ENCODE measurements at places on chromosomes 3 and 15.

- no peak for DNase-seq
Observed at GRCh38 chr15:38189671-38190295, 62.9 kb upstream of the SPRED1 start.

GRCh38 chr15:99408236-99409096 is 157.2 kb downstream of the LRRC28 start:
- DNase-seq, result no peak

DNA sequence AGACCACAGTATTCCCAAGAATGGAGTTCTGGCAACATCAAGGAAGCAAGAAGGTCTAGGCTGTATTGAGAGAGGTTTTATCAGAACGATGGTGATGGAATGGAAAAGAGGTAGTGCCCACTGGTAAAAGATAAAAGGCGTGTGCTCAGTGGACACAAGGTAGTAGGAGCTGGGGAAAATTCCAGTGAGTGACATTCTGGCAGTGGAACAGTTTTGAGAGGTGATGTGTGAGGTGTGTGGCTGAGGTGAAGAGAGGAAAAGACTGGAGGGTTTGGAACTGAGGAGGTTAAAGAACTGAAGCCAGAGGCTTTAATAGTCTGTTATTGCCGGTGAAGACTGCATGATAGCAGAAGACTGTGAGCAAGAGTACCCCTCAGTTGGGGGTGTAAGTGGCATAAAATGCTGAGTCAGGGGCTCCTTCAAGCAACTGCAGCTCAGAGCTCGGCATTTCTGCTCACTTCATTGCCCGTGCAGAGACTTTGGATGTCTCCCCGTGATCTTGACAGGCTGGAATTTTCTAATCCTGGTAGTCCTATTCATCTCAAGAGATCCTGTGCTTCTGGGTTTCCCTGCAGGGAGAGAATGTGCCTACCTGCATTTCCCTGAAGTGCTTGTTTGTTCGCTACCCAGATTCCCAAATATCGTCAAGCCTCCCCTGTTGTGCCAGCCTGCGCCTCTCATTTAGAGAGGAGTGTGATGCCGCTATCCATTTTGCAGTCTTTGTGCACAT is 191.0 kb downstream of the SATB1 start:
- DNase-seq, result no peak

- no peak for DNase-seq
Observed at GRCh38 chr15:88849376-88850072, 45.8 kb downstream of the HAPLN3 start.

DNA sequence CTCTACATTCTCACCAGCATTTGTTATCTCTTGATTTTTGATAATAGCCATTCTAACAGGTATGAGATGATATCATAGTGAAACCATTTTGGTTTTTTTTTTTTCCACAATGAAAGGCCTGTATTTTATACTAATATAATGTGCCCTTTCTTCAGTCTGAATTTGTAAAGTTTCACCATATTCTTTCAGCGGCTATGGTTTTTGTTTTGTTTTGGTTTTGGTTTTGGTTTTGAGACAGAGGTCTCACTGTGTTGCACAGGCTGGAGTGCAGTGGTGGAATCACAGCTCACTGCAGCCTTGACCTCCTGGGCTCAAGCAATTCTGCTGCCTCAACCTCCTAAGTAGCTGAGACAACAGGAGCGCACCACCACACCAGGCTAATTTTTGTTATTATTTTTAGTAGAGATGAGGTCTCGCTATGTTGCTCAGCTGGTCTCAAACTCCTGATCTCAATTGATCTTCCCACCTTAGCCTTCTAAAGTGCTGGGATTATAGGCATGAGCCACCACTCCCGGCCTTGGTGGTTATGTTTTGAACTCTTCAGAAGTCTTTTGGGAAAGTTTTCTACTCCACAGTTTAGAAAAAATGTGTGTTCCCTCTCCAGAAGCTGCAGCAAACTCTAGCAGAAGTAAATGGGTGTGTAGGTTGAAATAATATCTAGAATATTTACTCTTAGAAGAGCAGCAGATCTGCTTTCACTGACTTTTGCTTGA is 110.2 kb upstream of the UMPS start:
- no peak for DNase-seq

- DNase-seq, result no peak
Observed at GRCh38 chr15:57821826-57822225, 115.3 kb downstream of the POLR2M start.

DNA sequence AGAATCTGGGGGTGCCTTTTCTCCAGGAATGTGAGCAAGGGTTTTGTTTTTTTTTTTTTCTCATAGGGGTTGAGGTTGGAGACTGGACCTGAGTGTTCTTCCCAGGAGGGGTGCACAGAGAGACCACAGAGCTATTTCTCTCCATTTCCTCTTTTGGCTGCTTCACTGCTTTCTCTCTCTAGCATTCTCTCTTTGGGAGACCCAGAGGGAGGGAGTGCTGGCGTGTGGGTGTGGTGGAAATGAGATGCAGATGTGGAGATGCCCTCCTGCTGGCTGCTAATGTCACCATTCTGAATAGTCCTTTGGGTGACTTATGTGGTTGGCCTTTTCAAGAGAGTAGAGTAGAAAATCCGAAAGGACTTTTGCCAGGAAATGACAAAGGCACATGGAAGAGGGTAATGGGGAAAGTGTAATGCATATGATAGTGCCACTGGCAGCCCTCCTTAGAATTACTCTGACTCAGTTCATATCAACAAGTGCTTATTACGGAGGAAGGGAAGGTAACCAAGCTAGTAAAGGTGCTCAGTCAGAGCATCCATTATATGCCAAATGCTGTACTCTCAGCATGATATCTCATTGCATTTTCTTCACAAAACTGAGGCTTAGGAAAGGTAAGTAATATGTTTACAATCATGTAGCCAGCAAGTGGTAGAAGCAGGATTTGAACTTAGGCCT is 1.9 kb downstream of the SYN2 start:
- no peak for DNase-seq

GRCh38 chr3:160754371-160754854 is 1.6 kb upstream of the PPM1L start:
- no peak for DNase-seq

DNA sequence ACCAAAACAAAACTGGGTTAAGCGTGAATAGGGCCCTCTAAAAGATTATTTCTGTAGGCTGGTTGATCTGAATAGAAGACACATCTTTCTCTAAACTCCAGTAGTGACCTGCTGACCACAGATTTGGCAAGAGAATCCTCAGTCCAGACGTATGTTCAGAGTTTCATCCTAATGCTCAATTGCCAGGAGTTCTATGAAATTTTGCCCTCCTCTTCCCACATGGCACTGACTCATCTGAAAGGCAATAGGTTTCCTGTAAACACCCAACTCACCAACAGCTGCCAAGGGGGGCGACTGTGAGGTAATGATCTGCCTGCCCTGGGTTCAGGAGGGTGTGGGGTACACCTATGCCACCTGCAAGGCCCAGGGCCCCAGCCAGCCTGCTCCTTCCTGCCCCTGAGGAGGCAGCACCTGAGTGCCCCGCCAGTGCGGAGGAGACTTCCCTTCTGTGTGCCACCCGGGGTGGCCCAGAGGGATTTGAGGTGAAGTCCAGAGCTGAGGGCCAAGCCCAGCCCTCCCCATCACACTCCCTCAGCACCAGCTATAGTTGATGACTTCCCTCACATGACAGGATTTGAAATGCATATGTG is 8.4 kb upstream of the PLA2G4D start:
- no peak for DNase-seq

GRCh38 chr15:93036951-93037819 is 51.8 kb downstream of the RGMA start:
- no peak for DNase-seq

GRCh38 chr3:46845397-46845859 is 17.8 kb downstream of the MYL3 start:
- DNase-seq, result no peak

DNA sequence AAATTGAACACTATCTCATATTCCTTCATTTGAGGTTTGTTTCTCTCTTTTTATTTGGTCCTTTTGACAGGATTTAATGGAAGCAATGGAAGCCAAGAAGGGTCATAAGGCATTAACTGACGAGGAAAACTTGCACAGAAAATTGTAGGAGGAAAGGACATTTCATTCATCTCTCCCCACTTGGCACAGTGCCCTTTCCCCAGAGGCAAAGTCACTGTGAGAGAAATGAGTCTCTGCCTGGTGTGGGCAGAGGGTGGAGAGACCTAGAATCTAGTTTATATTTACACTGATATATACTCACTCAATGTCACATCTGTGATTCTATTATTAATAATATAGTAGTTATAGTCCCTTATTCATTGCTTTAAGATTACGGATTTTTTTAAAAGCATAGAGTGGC is 324.6 kb upstream of the IL12A start:
- DNase-seq, result no peak

- DNase-seq, result no peak
Observed at GRCh38 chr15:65421360-65422215, 1.2 kb downstream of the IGDCC4 start.

DNA sequence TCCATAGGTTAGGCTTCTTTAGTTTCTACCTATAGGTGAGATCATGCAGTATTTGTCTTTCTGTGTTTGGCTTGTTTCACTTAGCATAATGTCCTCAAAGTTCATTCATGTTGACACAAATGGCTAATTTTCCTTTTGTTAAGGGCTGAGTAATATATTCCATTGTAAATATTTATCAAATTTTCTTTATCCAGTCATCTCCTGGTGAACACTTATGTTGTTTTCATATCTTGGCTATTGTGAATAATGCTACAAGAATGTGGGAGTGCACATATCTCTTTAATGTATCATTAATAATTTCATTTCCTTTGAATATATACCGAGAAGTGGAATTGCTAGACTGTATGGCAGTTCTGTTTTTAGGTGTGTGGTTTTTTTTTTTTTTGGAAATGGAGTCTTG is 250.9 kb upstream of the SEMA6D start:
- no peak for DNase-seq

- no peak for DNase-seq
Observed at GRCh38 chr3:116118475-116119169, 326.7 kb downstream of the LSAMP start.

- no peak for DNase-seq
Observed at GRCh38 chr15:88646951-88647350, 8.1 kb downstream of the ISG20 start.

- no peak for DNase-seq
Observed at GRCh38 chr15:95972041-95972553, 358.4 kb upstream of the NR2F2 start.

DNA sequence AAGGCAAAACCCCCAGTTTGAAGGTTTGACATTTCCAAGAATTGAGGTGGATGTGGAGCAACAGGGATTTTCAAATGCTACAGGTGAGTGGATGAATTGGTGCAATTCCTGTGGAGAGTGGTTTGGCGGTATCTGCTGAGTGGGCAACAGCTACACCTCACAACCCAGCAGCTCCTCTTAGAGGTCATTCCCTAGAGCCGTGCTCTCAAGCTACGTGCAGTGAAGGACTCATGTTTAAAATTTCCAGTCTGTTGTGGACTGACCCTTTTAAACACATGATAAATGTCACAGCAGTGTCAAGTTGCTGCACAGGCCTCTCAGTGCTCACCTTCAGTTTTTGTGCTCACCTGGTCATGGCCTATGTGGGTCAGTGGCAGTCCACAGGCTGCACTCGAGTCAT is 9.5 kb downstream of the C3orf20 start:
- no peak for DNase-seq

DNA sequence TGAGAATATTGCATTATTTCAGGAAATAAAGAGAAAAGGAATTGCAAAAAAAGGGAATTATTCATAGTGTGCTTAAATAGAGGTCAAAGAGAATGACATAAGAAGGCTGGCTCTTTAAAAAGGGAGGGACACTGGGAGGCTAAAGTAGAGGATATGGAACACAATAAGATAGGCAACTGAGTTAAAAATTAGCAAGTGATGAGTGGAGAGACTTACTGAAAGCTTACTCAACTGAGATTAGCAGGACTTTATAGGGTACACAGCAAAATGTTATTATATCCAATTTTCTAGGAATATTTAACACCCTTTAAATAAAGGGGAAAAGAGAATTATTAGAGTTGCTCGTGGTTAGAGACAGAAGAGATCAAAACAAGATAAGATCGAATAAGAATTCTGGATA is 375.2 kb downstream of the LSAMP start:
- no peak for DNase-seq

DNA sequence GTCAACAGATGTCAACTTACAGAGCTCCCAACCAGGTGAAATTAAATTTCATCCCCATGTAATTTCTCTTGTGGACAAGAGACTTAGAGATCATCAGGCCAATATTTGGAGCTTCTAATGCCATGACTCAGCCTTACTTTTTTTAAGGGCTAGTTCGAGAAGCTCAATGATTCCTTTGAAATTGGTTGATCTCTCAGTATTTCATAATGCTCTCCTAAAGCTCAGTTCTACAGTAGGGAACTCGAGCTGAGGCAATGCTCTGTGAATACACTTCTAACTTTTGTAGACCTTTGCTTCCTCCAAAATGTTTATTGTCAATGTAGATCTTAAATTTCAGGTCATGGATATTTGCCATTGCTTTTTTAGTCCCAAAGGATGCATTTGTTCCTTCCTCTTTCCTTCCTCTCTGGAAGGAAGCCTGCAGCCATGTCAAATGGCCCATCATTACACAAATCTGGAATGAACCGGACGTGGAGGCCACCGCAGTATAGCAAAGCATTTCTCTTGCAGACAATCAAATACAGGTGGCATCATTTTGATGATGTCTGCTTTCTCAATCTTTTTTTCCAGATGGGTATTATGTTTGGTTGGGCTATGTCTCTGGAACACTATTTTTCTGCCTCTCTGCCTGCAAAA is 28.3 kb downstream of the STARD5 start:
- DNase-seq, result no peak

DNA sequence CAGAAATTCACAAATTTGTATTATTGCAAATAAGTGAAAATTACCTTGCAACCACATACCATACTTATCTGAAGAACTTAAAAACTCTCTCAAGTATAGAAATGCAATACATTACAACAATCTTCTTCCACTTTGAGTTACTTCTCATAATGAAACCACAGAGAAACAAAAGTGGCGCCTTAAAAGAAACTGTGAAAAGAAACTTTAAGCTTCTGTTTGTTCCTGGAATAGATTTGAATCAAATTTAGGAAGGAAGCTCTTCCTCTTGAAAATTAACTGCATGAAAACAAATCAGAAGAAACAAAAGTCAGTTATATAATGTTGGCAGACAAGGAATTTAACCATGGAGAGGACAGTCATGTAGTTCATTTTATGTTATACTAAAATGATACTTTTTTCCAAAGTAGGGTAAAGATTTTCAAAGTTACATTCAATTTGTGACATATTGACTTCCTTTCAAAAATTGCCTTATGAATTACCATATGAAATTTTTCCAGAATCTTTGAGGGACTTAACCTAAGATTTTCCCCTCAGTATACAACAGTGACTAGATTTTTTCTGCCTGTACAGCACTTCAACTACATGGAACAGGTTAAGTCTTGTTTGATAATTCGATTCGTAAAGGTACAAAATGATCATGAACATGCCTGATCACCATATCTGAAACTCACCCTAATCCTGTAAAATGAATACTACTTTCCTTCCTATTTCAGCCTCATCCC is 57.6 kb upstream of the TNFSF10 start:
- no peak for DNase-seq

GRCh38 chr3:14281053-14281452 is 102.4 kb downstream of the LSM3 start:
- DNase-seq, result no peak
